ENCODE measurements at places on chromosomes 2 and 18.

- no peaks in the 10 kb centered on the region for H3K27me3 ChIP-seq
- no peaks in the 10 kb centered on the region for H3K4me1 ChIP-seq
- no peak overlapping the region for H3K27ac ChIP-seq
These were observed 360.0 kb downstream of the PTPRM start for GRCh38 chr18:7927119-7927518.

GRCh38 chr2:24824966-24825882, 32.0 kb downstream of the CENPO start:
- H3K27ac ChIP-seq = no peak overlapping the region
- H3K36me3 ChIP-seq = no peaks in the 10 kb centered on the region
- H3K4me1 ChIP-seq = peaks cover 5% of the 10 kb centered on the region
- no peaks in the 10 kb centered on the region for H3K27me3 ChIP-seq

GRCh38 chr2:30942419-30942818, 135.2 kb upstream of the CAPN13 start:
- no peaks in the 10 kb centered on the region for H3K36me3 ChIP-seq
- no peaks in the 10 kb centered on the region for H3K27me3 ChIP-seq
- H3K27ac ChIP-seq = no peak overlapping the region
- H3K4me3 ChIP-seq = no peak overlapping the region

- H3K27me3 ChIP-seq = no peaks in the 10 kb centered on the region
- no peaks in the 10 kb centered on the region for H3K36me3 ChIP-seq
- no peak overlapping the region for H3K4me3 ChIP-seq
These were observed 292.1 kb upstream of the KLHL29 start for GRCh38 chr2:23092831-23093230.

DNA sequence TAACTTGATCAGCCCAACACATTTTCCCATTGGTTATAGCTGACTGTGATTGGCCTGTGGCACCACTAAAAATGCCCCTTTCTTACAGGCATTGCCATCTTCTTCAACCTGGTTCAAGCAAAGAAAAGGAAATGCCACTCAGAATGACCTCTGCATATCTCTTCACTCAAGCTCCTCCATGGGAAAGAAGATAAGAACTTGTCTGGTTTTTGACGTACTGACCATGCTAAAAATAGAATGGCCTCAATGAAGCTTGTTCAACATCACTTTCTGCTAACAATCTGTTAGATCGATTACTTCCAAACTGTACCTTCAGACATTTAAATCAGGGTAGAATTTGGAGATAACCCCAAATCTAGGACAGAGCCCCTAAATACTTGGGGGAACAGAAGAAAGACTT, 109.5 kb downstream of the CABYR start:
- no peaks in the 10 kb centered on the region for H3K27me3 ChIP-seq
- no peak overlapping the region for H3K4me3 ChIP-seq
- H3K27ac ChIP-seq = no peak overlapping the region
- H3K4me1 ChIP-seq = no peaks in the 10 kb centered on the region

GRCh38 chr2:212940816-212941215, 210.6 kb downstream of the IKZF2 start:
- H3K27me3 ChIP-seq = no peaks in the 10 kb centered on the region
- no peak for DNase-seq
- no peak overlapping the region for H3K27ac ChIP-seq
- H3K36me3 ChIP-seq = no peaks in the 10 kb centered on the region

- no peak for DNase-seq
- H3K27me3 ChIP-seq = no peaks in the 10 kb centered on the region
- no peaks in the 10 kb centered on the region for H3K4me1 ChIP-seq
- no peak overlapping the region for H3K27ac ChIP-seq
These were observed 694.2 kb upstream of the GYPC start for GRCh38 chr2:125961739-125962138.

- H3K4me1 ChIP-seq = peaks cover 4% of the 10 kb centered on the region
- DNase-seq = no peak
- H3K36me3 ChIP-seq = no peaks in the 10 kb centered on the region
- no peak overlapping the region for H3K27ac ChIP-seq
- H3K4me3 ChIP-seq = no peak overlapping the region
- H3K27me3 ChIP-seq = no peaks in the 10 kb centered on the region
These were observed 12.9 kb upstream of the MAPRE3 start for GRCh38 chr2:26957534-26957933.
